ENCODE measurements at places on chromosomes 5 and 9.

- DNase-seq: no peak
These were observed 2.7 kb downstream of the ELOVL7 start for GRCh38 chr5:60841361-60841760.

- DNase-seq: peak; percentile 85
These were observed 23.4 kb downstream of the CORO2A start for GRCh38 chr9:98168941-98169488.

DNA sequence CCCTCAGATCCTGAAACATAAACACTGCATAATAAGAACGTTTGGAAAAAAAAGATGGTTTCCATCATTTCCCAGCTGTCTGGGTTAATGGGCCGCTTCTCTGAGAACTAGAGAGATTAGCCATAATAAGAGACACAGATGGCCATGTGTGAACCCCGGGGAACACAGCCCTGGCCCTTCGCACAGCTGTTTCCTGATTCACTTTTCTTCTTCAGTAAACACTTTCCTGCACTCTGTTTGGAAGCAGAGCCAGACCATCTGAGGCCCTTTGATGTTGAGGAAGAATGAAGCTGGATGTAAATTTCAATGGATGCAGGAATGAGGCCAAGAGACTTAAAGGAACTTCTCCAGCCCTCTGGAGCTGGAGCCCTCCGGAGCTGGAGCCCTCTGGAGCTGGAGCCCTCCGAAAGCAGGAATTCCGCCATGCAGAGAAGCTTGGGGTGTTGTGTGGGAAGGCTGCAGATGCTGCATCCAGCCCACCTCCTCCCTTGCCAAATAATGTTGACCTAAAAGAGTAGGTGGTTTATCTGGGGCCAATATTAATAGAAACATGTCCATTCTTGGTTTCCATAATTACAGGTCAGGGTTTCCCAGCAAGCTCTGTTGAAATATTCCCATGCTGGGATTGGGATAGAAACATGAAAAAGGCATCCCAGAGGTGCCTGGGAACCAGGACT is 218.9 kb downstream of the NXNL2 start:
- no peak for DNase-seq

DNA sequence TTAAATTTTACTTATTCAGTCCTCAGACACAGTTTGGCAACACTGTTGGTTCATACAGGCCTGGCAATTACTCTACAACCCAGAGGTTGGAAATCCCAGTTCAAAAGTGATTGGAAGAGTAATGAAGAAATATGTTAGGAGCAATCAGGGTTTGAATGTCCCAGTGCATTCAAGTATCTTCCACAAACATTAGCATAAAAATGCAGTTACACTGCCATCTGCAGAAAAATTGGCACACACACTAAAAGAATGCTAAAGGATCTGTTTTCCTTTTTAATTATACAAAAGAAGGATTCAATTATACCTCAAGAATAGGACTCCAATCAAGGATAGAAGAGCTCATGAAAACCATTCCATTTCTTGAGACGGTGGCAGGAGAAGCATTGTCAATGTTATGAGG is 130.2 kb downstream of the DNAH5 start:
- DNase-seq: no peak

GRCh38 chr9:135602789-135603481 is 36.4 kb downstream of the GLT6D1 start:
- DNase-seq: peak; percentile 54

DNA sequence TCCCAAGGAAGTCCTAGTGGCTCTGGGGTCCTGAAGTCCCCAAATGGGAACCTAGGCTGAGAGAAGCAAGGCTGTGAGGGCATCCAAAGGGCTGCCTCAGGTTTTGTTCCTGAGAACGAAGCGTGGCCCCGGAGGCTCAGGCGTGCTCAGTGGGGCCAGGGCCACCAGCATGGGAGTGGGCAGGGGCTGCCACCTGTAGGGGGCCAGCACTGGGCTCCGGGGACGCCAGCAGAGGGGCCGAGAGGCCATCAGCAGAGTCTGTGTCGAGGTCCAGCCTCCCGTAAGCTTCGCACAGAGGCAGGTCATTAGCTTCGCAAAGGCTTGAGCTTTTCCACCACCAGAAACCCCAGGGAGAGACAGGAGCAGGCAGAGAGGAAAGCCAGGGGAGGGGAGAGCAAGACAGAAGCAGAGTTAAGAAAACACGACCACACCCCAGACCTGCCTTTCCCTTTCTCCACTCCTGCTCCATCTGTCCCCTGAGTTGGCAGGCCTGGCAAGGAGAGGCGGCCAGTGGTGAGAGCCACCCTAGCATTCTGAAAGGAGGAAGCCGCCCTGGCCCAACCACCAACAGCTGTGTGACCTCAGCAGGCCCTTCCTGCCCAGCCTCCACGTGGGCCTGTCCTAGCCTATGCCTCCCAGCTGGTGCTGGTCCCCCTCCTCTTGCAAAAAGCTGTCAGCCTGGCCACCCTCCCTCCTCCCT is 5.5 kb upstream of the SURF6 start:
- DNase-seq: no peak

DNA sequence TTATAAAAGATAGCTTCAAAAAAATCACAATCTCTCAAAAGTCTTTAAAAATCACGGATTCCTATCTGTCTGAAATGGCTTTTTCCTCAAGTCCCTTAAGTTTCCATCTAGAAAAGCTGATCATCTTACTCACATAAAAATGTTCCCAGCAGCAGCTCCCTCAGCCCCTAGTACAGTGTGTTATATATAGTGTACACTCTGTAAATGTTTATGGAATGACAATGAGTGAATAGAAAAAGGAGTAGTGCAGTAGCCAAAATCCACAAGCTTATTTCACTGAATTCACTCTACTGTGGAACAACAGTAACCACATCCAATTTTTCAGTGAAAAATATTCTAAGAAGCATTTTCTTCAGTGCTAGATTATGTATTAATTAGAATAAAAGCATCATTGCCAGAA is 609.4 kb downstream of the DTWD2 start:
- DNase-seq: no peak

DNA sequence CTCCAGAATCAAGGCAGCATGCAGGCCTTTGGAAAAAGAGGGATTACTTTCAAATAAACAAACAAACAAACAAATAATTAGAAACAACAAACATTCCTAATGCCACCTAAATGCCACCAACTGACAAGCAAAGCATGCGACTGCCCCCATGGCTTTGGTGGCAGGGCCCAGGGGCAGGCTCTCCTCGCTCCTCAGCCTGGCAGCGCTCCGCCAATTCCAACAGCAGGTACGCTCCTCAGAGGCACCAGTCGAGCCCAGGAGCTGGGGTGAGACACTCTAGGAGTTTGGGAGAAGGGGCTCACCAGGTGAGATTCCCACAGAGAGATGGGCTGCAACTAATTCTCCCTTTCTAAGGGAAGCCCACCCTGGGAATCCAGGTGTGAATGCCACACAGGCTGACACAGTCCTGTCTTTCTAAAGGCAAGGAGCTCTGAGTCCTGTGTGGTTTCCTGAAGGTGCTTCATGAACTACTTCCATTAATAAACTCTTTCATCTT is 27.8 kb downstream of the CSF2 start:
- DNase-seq: no peak

GRCh38 chr5:157554179-157555036 is 21.2 kb downstream of the ADAM19 start:
- DNase-seq: no peak

GRCh38 chr5:107776506-107776905 is 105.8 kb upstream of the EFNA5 start:
- DNase-seq: no peak
